OCI-M1 (cell line): ENCODE measurements at places on chromosomes 11 and 22.
A peak's percentile ranks its signal among the peaks of the same experiment; 100 is the strongest.

DNA sequence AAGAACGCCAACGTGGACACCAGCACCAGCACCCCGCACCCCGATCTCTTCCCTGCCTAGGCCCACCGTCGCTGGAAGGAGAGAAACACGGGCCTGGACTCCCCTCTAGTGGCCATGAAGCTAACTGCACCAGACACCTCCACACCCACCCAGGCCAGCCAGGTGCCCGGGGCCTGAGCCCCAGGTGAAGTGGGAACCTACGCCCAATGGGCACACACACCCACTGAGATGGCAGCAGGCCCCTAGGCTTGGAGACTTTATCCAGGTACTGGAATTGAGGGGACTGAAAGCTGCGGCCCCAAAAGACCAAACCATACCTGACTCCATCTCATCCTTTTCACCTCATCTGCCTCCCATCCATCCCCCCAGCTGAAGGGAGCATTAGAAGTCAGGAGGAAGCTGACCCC is 81.0 kb downstream of the BUD13 start:
- DNase-seq = peak; percentile 66

GRCh38 chr11:23111527-23111926 is 251.3 kb upstream of the CCDC179 start:
- DNase-seq = no peak

- DNase-seq = no peak
Observed at GRCh38 chr11:108838102-108838791, 173.4 kb downstream of the DDX10 start.

GRCh38 chr11:60847281-60847680 is 5.4 kb downstream of the CCDC86 start:
- no peak for DNase-seq
